ENCODE measurements at places on chromosomes 1 and 21. TPM values are rescaled to one million over a fixed set of nuclear protein-coding genes. Genes with fewer than 3 reads are reported as not detected.

DNA sequence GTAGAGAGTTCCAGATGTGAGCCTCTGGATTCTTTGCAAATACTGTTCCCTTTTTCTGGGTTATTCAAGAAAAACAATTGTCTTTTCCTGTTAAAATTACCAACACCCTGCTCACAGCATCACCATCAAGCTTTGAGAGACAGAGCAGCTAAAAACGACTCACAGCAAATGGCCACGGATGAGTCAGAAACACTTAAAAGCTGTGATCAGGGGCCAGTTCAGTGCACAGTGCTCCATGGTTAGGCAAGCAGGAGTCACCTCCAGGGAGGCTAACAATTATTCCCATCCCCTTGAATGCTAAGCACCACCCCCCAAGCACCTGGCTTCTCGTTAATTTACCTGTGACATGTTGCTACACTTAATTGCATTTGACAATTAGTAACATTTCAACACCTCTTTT lies 128.4 kb upstream of the CAMK1G start:
- no peak for DNase-seq

DNA sequence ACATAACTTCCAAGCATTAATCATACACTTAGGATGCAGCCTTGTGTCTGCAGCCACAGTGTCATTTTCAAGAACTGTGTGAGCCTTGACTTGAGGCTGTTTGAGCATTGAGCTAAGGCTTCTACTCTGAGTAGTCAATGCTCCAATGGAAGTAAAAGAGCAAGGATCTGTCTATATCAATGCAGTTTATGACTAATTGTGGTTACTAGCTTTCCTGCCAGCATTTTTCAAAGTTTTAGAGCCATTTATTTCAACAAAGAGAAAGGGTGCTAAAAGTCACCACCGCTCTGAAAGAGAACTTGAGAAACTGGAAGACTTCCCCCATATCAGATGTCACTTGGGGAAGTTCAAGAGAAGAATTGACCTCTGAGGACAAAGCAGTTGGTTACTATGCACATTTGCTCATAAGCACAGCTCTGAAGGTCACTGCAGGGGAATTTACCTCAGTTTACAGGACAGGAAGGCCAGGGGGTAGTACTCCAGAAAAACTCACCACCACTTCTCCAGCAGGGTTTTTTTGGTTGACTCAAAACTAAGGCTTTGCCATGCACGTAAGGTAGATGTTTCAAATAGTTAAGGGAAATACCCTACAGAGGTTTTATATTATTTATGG lies 24.5 kb upstream of the RGS1 start:
- DNase-seq, result no peak

- peak; percentile 19 for DNase-seq
These were observed 459 bp downstream of the SERBP1 start for GRCh38 chr1:67429528-67430357.

The MIA3 gene
- total RNA-seq, result 53.5 TPM

DNA sequence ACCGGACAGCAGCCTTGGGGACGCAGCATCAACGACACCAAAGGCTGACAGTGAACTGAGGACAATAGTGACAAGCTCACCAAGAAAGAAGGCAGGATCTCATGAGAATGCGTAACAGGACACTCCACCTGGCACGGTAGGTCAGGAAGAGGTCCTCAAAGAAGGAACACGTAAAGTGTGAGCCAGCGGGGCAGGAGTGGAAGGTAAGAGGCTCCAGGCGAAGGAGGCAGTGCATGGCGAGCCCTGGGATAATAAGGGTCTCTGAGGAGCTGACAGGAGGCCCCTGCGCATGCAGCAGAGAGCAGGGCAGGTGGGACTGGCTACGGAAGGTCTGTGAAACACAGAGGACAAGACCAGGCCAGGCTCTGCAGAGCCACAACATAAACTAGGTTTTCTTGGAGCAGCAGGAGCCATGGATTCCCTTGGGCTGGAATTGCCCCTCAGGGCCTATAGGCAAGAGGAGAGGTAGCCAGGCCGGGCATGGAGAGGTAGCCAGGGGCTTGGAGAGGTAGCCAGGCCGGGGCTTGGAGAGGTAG lies 8.2 kb downstream of the LSS start:
- DNase-seq, result no peak

GRCh38 chr1:3064296-3064850 lies 4.6 kb upstream of the PRDM16 start:
- no peak for DNase-seq

DNA sequence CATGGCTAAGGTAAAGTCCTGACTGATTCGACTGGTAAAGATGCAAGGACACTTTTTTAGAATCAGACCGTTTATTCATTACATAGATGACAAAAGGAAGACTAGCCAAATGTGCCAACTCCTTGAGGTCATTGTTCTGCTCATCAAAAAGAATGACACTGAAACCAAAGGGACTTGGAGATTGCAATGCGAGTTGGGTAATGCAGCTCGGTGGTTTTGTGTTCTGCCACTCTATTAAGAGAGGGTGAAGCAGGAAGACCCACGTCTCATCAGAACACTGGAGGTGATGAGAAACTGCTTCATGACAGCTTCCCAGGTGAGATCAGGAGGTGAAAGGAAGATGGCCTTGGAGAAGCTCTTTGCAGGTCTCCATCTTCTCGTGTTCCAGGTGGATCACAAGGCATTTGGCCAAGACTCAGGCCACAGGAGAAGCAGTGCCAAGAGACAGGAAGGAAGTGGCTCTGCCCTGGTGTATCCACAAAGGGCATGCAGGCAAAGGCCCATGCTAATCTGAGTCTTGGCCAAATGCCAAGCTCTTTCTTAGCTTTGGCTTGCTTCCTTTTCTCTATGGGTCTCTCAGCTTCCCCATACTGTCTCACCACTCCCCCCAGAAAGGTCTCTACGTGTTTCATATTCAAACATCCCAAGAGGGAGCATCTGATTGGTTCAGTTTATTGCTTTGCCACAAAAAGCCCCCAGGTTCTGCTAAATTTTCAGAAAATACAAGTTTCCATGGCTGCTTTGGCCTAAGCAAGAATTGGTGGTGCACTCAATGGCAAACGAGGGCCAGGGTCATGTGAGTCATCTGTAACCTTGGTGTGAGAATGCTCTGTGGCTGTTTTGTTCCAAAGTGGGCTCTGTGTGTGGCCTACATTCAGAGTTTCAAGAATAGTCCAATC lies 5.7 kb upstream of the CCT8 start:
- DNase-seq, result no peak

GRCh38 chr21:39033878-39034589 lies 149.2 kb downstream of the PSMG1 start:
- DNase-seq, result no peak

DNA sequence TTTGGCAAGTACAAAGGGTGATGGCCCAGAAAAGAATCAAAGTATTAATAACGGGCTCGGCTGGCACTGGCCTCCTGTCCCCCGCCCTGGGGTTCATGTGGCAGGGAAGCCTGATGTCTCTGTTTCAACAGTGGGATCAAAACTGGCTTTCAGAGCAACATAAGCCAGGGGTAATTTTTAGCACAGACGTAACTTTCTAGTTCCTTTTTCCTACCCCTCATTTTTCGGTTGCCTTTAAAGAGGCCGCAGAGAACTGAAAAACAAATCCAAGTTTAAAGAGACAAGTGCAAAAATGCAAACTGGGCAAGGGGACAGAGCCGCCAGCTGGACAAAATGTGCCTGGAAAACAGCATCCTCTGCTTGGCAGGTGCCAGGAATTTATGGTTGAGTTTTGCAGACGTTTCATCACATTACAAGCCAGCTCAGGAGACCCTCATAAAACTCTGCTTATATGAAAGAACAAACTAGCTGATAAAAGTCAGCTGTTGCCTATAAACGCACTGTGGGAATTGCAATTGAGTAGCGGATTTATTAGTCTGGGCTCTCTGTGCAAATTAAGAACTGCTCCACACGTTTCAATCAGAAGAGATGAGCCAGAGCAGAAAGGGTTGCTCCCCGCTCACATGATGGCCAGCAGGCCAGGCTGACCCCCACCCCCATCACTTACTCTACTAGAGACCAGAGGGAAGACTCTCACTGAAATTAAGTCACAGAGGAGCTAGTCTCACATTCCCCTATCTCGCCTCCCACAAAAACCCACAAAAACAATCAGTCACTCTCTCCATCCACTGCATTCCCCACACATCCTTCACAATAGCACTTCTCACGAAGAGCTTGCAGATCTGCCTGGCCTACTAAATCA lies 15.8 kb upstream of the CDCA8 start:
- DNase-seq, result no peak

DNA sequence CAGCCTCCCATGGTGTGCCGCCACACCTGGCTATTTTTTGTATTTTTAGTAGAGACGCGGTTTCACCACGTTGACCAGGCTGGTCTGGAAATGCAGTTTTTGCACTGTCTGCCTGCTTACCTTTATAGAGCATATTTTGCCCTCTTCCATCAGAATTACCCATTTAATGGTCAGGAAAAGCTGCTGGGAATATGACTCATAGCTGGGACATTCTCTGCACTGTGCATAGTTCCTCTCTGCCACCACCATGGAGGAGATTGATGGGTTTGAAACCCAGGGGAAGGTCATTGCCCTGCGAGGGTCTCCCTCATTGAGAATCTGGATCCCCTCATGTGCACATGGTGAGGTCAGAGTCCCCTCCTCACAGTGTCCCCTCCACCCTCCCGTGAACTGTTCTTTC lies 32.1 kb downstream of the MX1 start:
- DNase-seq, result no peak

The TESK2 gene
- total RNA-seq, result 1.4 TPM

- DNase-seq, result no peak
These were observed 2.9 kb upstream of the FCMR start for GRCh38 chr1:206924592-206925105.

The COL16A1 gene
- total RNA-seq, result 18.3 TPM

- DNase-seq, result peak; percentile 46
These were observed 5.2 kb upstream of the MARCKSL1 start for GRCh38 chr1:32341186-32341757.

DNA sequence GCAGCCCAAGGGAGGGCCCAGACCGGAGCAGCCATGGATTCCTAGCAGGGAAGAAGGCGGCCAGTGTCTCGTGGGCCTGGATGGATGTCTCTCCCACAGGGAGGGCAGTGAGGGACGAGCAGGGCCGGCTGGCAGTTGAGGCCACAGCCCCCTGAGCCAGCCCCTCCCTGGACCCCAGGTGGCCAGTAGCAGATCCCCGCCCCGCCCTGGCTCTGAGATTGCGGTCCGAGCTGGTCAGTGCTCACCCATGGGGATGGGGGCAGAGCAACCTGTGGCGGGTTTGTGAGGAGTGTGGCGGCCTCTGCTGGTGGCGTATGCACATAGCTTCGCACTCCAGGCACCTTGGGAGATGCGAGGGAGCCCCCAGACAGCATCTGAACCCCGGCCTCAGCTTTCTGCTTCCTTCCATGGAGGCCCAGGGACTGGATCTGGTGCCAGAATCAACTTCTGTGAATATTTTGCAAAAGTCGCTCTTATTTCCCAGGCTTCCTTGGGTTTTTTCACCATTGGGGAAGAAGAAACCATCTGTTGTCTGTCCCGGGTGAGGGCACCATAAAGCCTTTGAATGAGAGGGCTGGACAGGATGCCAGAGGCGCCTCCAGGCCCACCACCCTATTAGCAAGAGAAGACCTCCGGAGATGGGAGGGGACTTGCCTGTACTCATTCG lies 8.4 kb upstream of the KCNN3 start:
- peak; percentile 78 for DNase-seq

The HES3 gene
- total RNA-seq, result not detected

DNA sequence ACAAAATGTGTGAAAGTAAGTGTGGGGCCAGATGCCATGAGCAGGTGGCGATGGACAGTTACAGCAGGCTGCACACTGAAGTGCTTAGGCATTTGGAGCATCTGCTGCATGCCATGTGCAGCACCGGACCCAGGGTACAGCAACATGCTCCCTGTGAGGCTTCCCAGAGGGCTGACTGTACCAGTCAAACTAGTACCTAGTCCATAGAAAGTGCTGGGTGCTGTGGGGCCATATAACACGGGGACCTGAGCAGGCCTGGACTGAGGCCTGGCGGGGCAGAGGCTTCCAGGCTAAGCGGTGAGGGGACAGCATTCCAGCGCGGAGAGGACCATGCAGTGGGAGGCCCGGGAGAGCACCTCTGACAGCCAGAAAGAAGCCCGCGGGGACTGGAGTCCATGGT lies 29.9 kb upstream of the PKP1 start:
- no peak for DNase-seq

GRCh38 chr21:39503123-39503762 lies 51.5 kb downstream of the SH3BGR start:
- DNase-seq, result no peak

The ZNF669 gene
- 3.2 TPM for total RNA-seq

Data from left ventricle myocardium inferior (tissue), 1 donor.